ENCODE measurements at places on chromosomes 3 and 15.

DNA sequence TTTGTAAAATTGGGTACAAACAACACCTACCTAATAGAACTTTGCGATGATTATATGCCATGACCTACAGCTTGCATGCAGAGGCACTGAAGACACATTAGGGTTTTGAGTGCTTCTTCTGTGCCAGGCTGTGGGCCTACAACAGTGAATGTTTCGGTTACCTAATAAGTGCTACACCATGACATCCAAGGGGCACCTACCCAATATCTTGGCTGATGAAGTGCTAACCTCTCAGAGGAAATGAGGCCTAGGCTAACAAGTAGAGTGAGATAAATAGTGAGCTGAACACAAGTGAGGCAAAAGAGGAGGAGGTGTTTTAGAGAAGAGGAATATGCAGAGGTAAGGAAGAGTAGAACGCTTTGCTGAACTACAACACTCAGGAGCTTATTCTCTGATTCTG is 12.2 kb upstream of the RASGRP1 start:
- no peak for DNase-seq

DNA sequence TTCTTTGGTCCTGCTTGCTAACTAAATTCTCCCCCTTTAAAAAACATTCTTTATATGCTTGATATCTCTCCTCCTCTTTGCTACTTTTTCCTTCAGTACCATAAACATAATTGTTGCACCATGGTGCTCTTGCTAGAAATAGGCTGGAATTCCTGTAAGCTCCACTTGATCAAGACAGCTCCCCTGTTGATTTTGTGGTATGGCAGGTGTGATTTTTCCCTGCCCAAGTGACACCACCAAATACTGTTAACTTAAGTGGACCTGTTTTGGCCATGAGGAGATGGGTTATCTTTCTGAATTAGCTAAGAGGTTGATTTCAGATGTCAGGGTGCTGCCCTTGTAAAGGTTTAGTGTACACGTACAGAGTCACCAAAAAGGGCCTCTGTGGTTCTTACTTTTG is 205.3 kb downstream of the CDIN1 start:
- no peak for DNase-seq

DNA sequence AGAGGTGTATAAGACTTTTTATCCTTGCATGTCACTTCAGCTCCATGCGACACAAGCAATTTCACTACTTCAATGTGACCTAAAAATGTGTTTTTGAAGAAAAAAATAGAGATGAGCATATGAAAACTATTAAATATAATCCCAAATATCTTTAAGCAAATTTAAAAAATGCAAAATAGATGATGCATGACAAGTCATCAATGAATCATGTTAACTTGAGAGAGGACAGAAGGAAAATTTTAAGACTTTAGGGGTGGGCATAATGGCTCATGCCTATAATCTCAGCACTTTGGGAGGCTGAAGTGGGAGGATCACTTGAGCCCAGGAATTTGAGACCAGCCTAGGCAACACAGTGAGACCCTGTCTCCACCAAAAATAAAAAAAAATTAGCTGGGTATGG is 73.3 kb downstream of the ANKRD28 start:
- DNase-seq, result no peak

DNA sequence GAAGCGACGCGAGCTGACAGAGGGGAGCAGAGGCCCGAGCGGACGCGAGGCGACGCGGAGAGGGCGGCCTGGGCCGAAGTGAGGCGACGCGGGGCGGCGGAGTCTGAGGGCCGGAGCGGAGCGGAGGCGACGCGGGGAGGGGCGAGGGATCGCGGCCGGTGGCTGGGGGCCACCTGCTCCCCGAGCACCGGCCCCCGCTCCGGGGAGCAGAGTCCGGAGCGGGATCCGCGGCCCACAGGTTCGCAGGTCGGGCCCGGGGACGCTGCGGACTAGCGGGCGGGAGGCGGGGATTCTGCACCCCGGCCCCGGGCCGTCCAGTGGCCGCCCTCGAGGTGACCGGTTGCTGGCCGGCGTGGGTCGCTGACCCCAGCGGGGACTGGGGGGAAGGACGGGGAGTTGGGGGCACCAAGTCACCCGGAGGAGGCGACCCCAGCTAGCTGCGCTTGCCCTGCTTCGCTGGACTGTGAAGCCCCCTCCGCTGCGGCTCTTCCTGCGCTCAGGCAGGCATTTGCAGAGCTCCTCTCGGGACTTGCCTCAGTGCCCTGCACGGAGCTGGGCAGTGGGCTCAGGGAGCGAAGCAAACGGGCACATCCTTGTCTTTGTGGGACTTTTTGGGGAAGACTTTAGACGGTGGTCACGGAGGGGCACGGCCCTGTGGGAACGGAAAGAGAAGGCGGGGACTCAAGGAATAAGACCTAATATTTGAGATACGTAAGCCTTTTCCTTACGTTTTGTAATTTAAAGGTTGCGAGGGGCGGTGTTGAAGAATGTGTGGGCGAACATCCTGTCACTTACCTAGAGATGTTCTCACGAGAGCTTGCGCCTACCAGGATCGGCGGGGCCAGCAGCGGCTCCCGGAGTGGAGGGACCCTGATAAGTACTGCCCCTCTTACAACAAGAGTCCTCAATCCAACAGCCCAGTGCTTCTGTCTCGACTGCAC is 566 bp downstream of the HMCES start:
- peak; percentile 55 for DNase-seq

DNA sequence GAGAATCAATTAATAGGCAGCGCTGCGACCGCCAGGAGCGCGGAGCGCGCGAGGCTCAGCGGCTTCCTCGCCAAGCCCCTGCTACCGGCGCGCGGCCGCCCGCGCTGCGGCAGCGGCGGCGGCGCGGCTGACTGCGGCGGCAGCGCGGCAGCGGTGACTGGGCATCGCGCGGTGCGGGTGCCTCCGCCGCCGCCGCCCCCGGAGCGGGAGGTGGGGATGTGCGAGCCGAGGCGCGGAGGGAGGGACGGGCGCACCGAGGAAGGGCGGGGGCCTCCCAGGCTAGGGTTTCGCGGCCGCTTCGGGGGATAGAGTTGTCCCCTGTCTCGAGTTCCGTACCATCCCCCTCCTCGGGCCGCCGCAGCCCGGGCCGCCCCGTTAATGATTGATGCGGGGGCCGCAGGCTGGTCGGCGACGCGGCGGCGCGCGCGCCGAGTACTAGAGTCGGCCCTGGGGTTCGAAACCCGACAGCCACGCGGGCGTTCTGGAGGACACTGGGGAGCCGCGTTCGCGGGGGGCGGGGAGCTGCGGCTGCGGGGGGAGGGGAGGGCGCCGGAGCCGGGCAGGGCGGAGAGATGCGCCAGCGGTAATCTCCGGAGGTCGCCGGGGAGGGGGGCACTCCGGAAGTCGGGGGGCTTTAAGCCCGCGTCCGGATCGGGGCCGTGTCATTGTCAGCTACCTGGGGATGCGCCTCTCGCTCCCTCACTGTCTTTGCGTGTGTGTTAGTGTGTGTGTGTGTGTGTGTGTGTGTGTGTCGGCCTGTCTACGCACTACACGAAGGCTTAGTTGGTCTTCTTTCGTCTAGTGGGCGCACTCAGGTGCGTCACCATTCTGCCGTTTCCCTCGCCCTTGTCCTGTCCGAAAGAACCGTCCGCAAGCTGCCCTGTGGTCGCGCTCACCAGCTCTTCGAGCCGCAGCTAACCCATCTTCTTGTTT is at the start of gene PAQR9:
PAQR9 (minus strand) TSS at position 159 of the 933 bp plus-strand sequence. CDS start 338 bp downstream, outside the sequence.
- DNase-seq, result no peak

- no peak for DNase-seq
These were observed 55.4 kb upstream of the LRRFIP2 start for GRCh38 chr3:37229740-37230139.

DNA sequence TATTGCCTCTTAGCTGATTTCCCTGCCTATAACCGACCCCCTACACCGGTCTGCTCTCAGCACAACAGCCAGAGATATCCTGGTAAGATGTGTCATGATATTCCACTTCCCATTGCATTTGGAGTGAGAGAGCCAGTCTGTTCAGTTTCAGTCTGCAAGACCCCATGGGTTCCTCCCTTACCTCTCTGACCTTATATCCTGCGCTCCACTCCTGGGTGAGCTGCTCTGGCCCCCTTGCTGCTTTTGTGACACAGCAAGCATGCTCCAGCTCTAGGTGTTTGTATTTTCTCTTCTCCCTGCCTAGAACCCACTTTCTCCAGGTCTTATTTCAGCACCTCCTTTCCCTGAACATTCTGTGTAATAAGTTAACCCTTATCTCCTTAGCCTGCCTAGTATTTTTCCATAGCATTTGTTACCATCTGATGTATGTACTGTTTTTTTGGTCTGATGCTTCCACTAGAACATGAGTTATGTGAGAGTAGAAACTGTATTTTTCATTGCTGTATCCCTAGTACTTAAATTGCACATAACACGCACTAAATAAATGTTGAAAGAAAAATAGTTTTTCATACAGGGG is 44.2 kb downstream of the CMTM8 start:
- no peak for DNase-seq

- no peak for DNase-seq
These were observed 652.4 kb upstream of the NAALADL2 start for GRCh38 chr3:174206607-174207192.

All from stimulated activated CD8-positive, alpha-beta memory T cell treated with anti-CD3 and anti-CD28 coated beads, Interleukin-15, amount 100 ng/mL, for 48 hours (primary cell).